ENCODE measurements at places on chromosomes 7 and 10. TPM values are rescaled to one million over a fixed set of nuclear protein-coding genes. Genes with fewer than 3 reads are reported as not detected.

TMEM236 gene
- total RNA-seq, result 0.11 TPM

HGF gene
- total RNA-seq, result 101 TPM

C10orf62 gene
- total RNA-seq, result 0.11 TPM

SLC39A12 gene
- total RNA-seq, result under 0.01 TPM

GIMAP7 gene
- not detected for total RNA-seq

ADO gene
- 34.5 TPM for total RNA-seq

ITIH5 gene
- total RNA-seq, result under 0.01 TPM

TRAPPC14 gene
- total RNA-seq, result 10.9 TPM

CYP2C8 gene
- not detected for total RNA-seq

BUD31 gene
- total RNA-seq, result 113 TPM

MBL2 gene
- total RNA-seq, result not detected

FFAR4 gene
- not detected for total RNA-seq

CYP3A4 gene
- total RNA-seq, result not detected

CDK1 gene
- 98.9 TPM for total RNA-seq

ATE1 gene
- total RNA-seq, result 28.7 TPM

NRP1 gene
- total RNA-seq, result 516 TPM

DNAJC12 gene
- 2.8 TPM for total RNA-seq

CRTAC1 gene
- total RNA-seq, result not detected
